Peyer's patch (tissue), 4 donors: ENCODE measurements at places on chromosomes 7 and 10. TPM values are rescaled to one million over a fixed set of nuclear protein-coding genes. Genes with fewer than 3 reads are reported as not detected.
A peak's percentile ranks its signal among the peaks of the same experiment; 100 is the strongest.

The FAM131B gene
- 0.83 TPM for total RNA-seq

The TMEM139 gene
- 162 TPM for total RNA-seq

The HOXA7 gene
- total RNA-seq: 11.8 TPM

The FAM241B gene
- total RNA-seq: 2.4 TPM

The TRRAP gene
- 55.3 TPM for total RNA-seq

The NPC1L1 gene
- total RNA-seq: 0.67 TPM

The TMEM178B gene
- 0.13 TPM for total RNA-seq

The OPN1SW gene
- not detected for total RNA-seq

The VAX1 gene
- not detected for total RNA-seq

- DNase-seq: no peak
Measured at GRCh38 chr10:78579576-78579975, 489.2 kb upstream of the ZMIZ1 start.

- DNase-seq: no peak
Measured at GRCh38 chr7:33590916-33591315, 314.4 kb upstream of the BMPER start.

DNA sequence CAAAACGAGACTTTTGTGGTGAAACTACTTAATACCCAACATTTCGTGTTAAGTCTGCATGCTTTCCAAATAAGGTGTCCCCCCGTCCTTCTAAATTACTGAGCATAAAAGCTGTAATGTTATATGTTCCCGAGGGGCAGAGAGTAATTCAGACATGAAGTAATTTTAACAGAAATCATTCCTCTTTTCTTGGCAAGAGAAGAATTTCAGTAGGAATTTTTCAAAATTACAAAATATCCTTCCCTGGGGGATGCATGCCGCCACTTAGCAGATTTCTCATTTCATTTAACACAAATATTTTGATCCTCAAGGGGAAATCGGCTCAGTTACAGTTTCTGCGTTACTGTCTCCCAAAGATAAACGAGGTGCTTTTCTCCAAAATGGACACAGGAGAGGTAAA, 213.2 kb upstream of the RHOBTB1 start:
- DNase-seq: no peak

GRCh38 chr10:131786756-131787605, 113.8 kb upstream of the PPP2R2D start:
- DNase-seq: peak; percentile 66

GRCh38 chr10:104707602-104708459, 66.7 kb downstream of the SORCS3 start:
- no peak for DNase-seq

DNA sequence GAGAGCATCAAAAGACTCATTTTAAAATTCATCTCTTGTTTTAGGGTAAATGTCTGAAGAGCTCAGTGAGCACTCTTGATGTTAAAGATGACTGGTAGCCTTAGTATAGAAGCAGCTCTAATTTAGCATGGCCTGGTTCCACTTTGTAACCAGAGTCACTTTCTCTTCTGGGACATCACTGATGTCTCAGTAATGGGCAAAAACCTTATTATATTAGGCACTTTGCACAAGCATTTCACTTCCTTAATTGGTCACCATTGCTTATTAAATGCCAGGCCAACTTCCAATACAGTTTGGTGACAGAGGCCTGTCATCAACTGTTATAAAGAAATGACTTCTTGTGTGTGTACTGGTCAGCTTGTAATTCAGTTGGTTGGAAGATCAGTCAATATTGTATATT, 53.0 kb downstream of the STEAP1B start:
- DNase-seq: no peak

- DNase-seq: peak; percentile 77
Measured at GRCh38 chr7:98841179-98841997, 28.4 kb downstream of the TMEM130 start.
